ENCODE measurements at places on chromosomes 4 and X. TPM values are rescaled to one million over a fixed set of nuclear protein-coding genes. Genes with fewer than 3 reads are reported as not detected.

The CITED1 gene
- 0.86 TPM for polyA plus RNA-seq

The PPP4R3C gene
- not detected for polyA plus RNA-seq

GRCh38 chr4:47624031-47624441 lies 139.0 kb downstream of the ATP10D start:
- no peak for DNase-seq

- DNase-seq = peak; percentile 8
Observed at GRCh38 chrX:14697451-14697850, 168.1 kb downstream of the GLRA2 start.

DNA sequence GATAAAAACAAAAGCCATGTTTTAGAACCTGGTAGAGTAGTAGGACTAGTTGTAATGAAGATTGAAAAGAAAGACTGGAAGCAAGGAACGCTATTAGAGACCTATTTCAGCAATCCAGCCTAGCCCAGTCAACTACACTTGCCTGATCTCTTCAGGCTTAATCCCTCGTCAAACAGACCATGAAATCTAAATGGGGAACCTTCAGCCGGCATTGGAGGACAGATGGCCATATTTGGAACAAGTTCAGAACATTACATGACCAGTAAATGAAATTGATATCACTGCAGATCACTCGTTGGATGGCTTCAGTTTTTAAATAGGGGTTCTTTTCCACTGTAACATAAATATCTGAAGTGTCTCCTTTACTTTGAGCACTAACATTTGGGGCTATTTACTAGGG lies 84.8 kb upstream of the WDR44 start:
- no peak for DNase-seq
